ENCODE measurements at places on chromosomes 4 and X.

GRCh38 chr4:174674305-174674840 lies 152.1 kb upstream of the HPGD start:
- DNase-seq = no peak

GRCh38 chr4:37219242-37219641 lies 25.3 kb upstream of the NWD2 start:
- no peak for DNase-seq

GRCh38 chr4:149409555-149409962 lies 406.1 kb downstream of the IQCM start:
- no peak for DNase-seq

DNA sequence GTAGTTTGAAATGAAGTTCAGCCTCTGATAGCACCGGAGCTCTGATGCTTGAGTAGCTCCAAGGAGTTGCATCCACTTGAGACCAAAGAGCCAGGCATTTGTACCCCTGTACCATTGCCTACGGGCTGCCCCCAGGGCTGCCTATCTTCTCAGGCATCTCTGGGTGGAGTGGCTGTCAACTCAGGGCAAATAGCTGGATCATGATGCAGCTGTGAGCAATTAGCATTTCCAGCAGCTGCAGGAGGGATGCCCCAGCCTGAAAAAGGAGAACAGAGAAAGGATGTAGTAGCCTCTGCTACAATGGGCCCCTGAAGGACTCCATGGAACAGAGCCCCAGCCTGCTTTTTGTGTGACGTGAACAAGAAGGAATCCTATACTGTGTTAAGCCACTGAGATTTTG lies 492.6 kb downstream of the BCOR start:
- no peak for DNase-seq

- no peak for DNase-seq
Observed at GRCh38 chr4:73620115-73620792, at the start of gene RASSF6. RASSF6 (minus strand) TSS chr4:73620436; CDS start chr4:73611795, 8,641 bp downstream.

DNA sequence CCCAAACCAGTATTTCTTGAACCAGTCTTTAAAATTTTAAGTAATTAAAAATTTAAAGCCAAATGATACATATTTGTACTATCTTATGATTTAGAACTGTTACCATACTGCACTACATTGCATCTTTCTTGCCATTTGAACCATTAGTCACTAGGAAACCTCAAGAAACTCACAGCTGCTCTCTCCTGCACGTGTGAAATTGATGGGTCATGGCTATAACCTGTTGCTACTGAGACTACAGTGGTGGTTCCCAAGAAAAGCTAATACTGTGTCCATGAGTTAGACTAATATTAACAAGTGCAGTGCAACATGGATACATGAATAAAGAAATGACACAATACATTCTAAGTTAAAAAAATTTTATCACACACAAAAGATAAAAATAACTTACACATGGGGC lies 88.4 kb downstream of the PDE5A start:
- no peak for DNase-seq

GRCh38 chr4:25213347-25213979 lies 20.4 kb upstream of the PI4K2B start:
- DNase-seq = no peak

DNA sequence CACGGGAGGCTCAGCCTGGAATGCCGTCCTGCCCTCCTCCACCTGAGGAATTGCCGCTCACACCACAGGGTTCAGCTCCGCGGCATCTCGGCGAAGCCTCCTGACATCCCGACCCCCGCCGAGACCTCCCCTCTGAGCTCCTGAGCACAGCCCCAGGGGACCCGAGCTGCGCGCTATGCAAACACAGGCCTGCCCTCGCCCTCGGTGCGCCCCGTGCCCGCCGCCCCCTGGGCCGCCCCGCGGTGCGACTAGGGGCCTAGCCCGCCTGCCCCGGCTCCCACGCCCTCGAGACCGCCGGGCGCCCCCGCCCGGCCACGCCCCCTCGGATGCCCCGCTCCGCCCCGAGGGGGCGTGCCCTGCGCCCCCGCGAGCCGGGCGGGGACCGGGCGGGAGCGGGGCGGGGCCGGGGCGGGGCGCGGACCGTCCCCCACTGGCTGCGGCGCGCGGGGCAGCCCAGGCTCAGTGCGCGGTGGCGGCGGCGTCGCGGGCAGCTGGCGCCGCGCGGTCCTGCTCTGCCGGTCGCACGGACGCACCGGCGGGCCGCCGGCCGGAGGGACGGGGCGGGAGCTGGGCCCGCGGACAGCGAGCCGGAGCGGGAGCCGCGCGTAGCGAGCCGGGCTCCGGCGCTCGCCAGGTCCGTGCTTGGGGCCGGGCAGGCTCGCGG lies at the start of gene FGFR3:
TSS of gene FGFR3 (plus strand) at position 462 of the 664 bp plus-strand sequence. CDS start 642 bp downstream, outside the sequence.
- no peak for DNase-seq

GRCh38 chr4:133186210-133186609 lies 37.1 kb downstream of the PCDH10 start:
- no peak for DNase-seq

- DNase-seq = no peak
Observed at GRCh38 chrX:40778861-40779575, 43.7 kb upstream of the MED14 start.

All from Jurkat, Clone E6-1 (cell line).